ENCODE measurements at places on chromosomes 4 and X.

DNA sequence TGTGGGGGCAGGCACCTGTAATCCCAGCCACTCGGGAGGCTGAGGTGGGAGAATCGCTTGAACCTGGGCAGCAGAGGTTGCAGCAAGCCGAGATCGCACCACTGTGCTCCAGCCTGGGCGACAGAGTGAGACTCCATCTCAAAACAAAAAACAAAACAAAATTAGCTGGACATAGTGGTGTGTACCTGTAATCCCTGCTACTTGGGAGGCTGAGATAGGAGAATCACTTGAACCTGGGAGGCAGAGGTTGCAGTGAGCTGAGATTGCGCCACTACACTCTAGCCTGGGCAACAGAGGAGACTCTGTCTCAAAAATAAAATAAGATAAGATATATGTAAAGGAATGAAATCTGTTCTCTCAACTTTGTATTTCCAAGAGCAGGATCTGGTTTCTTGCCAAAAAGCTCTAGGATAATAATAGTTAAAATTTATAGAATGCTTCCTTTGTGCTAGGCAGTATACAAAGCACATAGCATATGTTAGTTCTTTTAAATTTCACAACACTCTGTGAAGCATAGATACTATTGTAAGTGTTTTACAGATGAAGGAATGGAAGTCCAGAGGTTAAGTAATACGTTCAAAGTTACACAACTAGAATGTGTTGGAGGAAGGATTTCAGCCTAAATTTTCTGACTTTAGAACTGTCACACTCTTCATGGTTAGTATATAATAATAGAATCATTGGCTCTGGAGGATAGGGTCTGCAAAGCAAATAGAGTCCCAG, 10.3 kb downstream of the MRPL1 start:
- DNase-seq: no peak

DNA sequence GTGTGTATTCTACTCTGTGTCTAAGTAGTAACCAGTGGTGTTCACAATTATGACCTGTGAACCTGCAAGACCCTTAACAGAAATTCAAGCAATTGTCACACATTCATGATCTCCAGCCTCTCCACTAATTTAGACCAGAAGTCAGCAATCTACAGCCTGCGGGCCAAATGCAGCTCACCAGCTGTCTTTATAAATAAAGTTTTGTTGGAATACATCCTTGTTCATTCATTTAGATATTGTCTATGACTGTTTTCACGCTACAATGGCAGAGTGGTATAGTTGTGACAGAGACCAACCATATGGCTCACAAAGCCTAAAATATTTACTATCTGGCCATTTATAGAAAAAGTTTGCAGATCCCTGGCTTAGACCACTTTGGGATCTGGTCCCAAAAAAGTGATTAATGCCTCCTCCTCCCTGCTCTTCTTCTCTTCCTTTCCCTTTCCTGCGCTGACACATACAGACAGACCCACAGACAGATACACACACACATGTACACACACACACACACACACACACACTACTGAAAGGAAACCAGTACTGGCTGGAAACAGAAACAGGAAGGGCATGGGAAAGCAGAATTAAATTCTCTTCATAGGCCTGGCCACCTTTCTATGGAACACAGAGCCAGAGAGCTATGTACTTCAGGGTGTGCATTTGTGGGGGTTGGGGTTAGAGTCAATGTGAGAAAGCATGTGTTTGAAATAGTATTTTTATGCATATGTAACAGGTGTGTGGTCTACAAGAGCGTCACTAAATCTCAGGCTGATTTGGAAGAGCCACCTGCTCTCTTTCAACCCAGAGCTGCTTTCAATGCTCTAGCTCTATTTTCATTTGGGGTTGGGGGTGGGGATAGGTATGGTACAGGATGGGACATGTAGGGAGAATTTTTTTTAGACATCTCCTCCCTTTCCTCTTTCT, 49.7 kb upstream of the TMEM164 start:
- no peak for DNase-seq

- DNase-seq: no peak
Measured at GRCh38 chrX:104852241-104852640, 286.2 kb downstream of the IL1RAPL2 start.

DNA sequence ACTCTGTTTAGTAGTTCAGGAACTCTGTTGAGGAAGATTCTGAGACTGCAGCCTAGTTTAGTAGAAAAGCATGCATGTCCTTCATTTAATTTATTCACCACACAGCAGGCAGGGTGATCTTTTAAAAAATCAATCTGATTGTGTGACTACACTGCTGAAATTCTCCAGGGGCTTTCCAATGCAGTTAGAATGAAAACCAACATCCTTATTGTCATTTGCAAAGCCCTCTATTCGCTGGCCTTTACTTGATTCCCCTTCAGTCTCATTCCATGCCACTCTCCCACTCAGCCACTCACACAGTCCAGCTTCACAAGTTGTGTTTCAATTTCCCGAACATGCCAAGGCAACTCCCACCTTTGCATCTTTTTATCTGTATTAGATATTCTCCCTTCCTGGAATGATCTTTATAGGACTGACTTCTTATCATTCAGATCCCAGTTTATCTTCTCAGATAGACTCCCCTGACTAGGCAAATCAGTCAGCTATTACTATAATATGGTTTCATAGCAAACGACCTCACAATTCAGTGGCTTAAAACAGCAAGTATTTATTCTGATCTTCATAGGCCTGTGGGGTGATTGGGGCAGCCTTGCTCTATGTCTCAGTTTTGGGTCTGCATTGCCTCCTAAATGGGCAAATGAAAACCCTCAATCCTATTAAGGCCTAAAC, 21.3 kb upstream of the FTHL17 start:
- DNase-seq: no peak

DNA sequence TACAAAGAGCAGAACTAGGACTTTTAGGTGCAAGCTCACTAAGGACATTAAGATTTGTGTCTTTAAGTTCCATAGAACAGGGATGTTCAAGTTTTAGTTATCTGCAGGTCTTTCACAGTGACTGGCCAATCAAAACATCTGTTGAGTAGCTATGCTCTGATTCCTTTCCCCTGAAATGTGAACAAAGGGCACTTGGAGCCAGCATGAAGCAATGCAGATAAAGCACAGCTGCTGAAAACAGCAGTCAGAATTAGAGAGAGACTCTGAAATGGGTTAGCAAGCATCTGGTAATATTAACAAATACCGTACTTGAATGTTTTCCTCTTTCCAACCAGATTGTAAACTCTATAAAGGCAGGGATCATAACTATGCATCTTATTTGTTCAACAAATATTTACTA, 276.9 kb downstream of the RAB28 start:
- no peak for DNase-seq

DNA sequence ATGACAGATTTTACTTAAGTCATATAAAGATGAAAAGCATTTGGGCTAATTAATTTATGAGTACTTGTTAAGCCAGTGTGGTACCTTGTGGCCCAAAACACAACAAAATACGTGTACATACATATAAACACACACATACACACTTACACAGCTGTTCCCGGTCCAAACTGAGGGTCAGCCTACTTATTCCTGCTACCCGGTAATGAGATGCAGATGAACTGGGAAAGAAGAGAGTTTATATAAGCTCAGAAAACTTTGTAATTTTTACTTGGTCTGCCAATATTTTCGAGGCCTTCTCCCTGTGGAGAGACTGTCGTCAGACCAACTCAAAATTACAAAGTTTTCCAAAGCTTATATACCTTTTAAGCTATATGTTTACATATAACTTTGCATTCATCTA, 25.8 kb upstream of the PBDC1 start:
- DNase-seq: no peak

GRCh38 chrX:77514177-77514576, 67.0 kb downstream of the FGF16 start:
- no peak for DNase-seq

DNA sequence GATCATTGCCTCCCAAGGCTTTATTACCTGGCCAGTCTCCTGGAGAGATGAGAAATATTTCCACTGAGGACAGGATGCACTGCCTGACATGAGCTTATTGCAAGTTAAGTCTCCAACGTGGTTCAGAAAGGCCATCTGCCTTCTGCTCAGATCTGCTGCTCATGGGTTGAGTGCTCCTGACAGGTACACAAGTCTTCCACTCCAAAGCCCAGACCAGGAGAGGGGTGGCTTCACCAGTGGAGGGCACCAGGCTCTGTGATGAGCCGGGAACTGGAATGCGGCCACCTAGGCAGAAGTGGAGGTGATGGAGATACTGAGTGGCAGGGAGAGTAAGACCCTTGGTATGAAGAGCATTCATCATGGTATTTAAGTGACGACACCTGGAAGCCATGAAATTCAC, 79.5 kb upstream of the IRF2 start:
- no peak for DNase-seq

DNA sequence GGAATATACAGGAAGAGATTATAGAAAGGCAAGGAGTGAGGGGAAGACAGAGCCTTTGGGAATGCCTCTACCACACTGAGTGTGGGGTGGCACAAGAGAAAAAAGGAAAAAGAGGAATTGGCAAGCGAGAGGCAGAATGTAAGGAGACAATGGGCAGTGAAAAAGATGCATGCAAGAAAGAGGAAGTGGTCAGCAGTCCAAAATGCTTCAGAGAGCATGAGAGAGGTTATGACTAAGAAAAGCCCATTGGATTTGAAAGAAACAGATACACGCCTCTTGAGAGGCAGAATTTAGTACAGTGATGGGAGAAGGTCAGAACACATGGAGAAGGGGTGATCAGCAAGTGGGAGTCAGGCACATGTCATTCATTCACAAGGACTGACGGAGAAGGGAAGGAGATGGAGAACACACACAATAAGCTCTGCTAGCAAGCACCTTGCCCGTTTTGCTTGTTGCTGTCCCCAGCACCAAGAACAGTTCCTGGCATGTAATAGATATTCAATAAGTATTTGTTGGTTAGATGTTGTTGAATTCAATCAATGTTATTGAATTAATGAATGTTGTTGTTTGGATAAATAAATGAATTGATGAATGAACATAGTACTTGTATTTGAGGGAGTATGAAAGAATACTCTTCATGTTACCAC, 6.3 kb downstream of the DCHS2 start:
- no peak for DNase-seq

DNA sequence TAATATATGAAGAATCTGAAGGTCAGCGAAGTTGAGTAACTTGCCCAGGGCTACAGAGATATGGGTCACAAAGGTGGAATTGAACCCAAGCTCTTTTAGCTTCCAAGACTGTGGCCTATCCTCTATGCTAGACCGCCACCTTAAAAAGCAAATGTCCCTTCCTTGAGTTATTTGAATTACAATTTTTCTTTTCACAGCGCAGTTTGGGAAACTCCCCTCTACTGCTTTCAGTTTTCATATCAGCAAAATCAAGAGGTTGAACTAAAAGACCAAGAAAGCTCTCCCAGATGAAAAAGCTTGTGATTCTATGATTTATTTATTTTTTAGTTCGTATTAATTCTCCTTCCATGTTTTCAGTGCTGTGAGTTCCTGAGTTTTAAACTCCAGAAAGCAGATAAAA, 174.5 kb upstream of the C1QTNF7 start:
- no peak for DNase-seq

- no peak for DNase-seq
Measured at GRCh38 chr4:8602686-8603430, 10.3 kb downstream of the CPZ start.

- DNase-seq: no peak
Measured at GRCh38 chr4:71369536-71369935, 30.7 kb downstream of the SLC4A4 start.

GRCh38 chr4:45648846-45649245, 475.0 kb downstream of the GABRG1 start:
- no peak for DNase-seq

DNA sequence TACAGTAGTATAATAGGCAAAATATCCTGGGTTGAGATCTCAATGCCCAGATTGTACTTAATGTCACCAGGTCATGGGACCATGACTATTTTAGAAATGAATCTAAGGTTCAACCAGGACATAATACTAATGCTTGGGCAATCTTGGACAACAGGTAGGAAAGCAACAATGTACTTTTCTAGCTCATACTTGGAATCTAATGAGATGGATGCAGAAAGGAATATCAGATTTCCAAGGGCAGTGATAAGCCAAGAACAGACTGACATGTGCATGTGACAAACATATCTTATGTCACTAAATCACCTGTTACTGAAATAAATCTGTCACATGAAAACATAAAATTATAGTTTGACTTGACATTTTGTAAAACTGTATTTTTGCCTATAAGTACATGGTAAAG, 51.1 kb downstream of the RPS6KA3 start:
- DNase-seq: no peak

Data from SIG-M5 (cell line).